ENCODE measurements at places on chromosomes 11 and 22.

DNA sequence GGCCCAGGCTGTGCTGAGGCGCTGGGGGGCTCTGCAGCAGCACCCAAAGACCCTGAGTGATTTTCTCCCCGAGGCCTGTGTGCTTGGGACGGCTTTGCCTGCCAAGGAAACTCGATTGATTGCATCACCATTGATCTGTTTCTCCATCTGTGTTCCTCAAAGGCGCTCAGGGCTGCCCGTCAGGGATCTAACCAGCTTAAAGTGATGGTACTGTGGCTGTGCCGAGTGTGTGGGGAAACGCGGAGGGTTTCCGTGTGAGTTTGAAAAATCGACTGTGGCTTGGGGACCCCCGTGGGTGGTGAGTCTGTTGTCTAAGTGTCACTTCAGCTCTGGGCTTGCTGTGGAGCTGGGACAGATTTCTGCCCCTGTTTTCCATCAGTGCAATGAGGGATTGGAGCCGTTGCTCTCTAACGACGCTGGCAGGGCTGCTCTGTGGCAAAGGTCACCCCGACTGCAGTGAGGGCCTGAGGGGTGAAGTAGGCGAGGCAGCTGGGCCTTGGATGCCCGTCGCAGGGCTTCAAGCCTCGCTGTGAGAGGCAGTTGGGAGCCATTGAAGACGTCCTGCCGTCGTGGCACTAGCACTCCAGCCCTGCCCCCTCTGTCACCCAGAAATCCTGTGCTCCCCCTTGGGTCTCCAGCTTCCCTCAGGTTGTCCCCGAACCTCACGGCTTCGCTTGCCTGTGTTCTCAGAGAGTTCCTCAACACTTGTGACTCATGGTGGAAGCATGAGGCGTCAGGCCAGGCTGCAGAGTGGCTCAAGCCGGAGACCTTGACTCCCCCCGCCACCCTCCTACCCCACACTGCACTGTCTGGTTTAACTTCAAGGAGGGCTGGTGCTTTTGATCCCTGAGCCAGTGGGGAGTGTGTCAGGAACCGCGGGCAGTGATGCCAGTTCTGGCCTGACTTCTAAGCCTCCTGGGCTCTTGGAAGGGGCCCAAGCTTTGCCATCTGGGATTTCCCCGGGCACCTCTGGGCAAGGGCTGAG lies 21.8 kb downstream of the CACNA1I start:
- H3K4me1 ChIP-seq, result peaks cover 10% of the 10 kb centered on the region
- no peaks in the 10 kb centered on the region for H3K36me3 ChIP-seq
- no peak for DNase-seq
- no peak overlapping the region for H3K27ac ChIP-seq

DNA sequence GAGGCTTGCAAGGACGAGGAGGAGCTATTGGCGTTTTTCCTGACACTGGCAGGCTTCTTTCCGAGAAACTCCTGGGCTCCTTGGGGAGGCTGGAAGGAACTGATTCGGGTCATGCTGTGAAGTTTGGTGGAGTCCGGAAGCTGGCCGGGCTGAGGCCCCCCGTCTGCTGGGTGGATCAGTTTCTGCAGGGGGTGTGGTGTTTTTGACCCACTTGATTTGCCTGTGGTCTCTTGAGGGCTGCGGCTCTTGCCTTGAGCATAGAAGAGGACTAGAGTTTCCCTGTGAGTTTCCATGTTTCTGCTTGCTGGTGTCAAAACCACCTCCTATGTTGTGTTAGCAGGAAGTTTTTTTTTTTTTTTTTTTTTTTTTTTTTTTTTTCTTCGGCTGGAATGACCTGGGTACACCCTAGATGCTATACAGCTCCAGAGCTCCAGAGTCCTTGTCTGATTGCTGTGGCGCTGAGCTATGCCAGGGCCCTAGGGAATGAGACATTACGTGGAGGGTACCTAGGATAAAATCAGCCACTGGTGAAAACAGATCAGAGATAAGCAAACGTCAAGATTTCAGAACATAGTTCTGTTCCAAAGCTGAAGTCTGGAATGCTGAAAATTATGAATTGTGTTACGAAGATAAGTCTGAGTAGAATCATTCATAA lies 728 bp downstream of the TBC1D22A start:
- H3K27me3 ChIP-seq, result no peaks in the 10 kb centered on the region
- peak overlapping the region; percentile 96 for H3K27ac ChIP-seq
- peaks cover 31% of the 10 kb centered on the region for H3K4me1 ChIP-seq
- peak; percentile 78 for DNase-seq
- H3K4me3 ChIP-seq, result peak overlapping the region; percentile 73
- no peaks in the 10 kb centered on the region for H3K36me3 ChIP-seq

- no peaks in the 10 kb centered on the region for H3K27me3 ChIP-seq
- H3K36me3 ChIP-seq, result no peaks in the 10 kb centered on the region
- no peak overlapping the region for H3K27ac ChIP-seq
- no peak for DNase-seq
Observed at GRCh38 chr11:87300640-87301380, 263.1 kb downstream of the TMEM135 start.

GRCh38 chr11:68373189-68373814 lies 60.9 kb downstream of the LRP5 start:
- H3K27ac ChIP-seq, result peak overlapping the region; percentile 73
- no peak for DNase-seq
- H3K36me3 ChIP-seq, result no peaks in the 10 kb centered on the region
- H3K27me3 ChIP-seq, result no peaks in the 10 kb centered on the region

DNA sequence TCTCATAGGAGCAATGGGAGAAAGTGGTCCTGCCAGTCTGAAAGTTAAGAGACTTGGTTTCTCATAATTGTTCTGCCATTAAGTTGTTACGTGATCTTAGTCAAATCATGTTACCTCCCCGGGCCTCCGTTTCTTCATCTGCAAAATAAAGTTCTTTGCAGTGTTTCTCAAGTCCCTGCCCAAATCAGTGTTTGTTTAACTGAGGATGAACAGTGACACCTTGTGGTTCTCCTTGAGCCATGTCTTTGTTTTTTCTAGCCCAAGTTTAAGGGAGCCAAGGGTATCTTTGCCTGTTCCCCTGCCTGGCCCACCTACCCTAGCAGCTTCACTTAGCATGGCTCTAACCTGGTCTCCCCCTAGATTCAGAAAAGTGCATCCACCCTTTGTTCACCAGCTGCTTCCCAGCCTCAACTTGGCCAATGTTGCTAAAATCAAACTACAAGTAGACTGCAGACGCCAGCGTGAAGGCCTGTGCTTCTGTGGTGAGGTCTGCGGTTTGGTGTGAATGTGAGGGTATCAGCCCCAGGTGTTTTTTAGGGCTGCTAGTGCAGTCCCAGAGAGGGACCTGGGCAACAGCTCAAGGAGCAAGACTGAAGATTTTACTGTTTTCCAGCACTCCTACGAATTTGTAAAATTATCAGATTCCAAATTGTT lies 35.5 kb downstream of the FZD4 start:
- H3K4me1 ChIP-seq, result peaks cover 17% of the 10 kb centered on the region
- no peaks in the 10 kb centered on the region for H3K27me3 ChIP-seq

GRCh38 chr11:89181111-89181510 lies 3.4 kb downstream of the TYR start:
- no peaks in the 10 kb centered on the region for H3K4me1 ChIP-seq
- no peak overlapping the region for H3K4me3 ChIP-seq
- H3K36me3 ChIP-seq, result no peaks in the 10 kb centered on the region
- no peak overlapping the region for H3K27ac ChIP-seq
- DNase-seq, result no peak
- H3K27me3 ChIP-seq, result no peaks in the 10 kb centered on the region

DNA sequence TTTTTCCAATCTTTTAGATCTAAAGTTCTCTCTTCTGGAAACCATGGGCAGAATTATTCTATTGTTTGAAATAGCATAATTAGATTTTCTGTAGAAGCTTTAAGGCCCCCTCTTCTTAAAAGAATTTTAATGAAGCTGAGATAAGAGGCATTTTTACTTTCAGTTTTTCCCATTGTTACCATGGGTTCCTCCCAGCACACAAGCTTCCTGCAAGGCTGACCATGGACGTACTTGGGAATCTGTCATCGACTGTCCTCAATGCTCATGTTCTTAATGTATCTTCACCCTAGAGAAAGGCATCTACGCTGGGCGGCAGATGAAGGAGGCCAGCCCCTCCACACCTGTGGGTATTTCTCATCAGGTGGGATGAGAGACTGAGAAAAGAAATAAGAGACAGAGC lies 11.1 kb downstream of the OR52K2 start:
- H3K4me1 ChIP-seq, result no peaks in the 10 kb centered on the region
- H3K27ac ChIP-seq, result no peak overlapping the region
- H3K36me3 ChIP-seq, result no peaks in the 10 kb centered on the region
- no peak overlapping the region for H3K4me3 ChIP-seq
- no peak for DNase-seq

DNA sequence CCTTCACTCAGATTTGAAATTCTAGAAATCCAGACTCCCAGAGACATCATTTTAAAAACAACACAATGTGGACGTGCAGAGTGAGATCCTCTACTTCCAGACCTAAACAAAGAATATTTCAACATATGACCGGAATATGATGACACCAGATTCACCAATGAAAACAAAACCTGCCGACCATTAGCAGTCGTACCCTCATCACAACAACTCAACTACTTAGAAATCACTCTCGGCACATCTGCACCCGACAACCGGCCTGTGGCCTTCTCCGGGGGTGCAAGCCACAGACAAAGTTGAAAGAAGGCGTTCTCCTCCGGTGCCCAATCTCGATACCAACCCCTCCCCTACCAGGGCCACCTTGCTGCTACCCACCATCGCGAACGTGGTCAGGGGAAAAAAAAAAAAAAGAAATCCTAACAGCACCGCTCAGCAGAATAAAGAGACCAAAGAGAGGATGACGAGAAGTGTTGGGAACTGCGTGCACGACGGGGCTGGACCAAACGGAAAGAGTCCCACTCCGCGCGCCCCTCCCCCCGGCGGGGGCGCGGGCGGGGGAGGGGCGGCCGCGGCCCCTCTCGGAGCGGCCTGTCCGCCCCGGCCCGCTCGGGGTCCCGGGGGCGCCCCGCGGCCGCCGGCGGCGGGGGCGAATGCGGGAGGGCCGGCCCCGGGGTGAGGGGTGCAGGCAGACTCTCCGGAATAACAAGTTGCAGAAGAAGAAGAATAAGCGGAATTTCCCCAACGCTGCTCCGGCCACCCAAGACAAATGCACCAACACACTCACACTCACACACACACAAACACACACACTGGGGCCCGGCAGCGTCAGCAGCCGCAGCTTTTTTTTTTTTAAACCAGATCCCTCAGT lies 1.7 kb downstream of the PHF21A start:
- H3K4me1 ChIP-seq, result peaks cover 43% of the 10 kb centered on the region
- no peaks in the 10 kb centered on the region for H3K36me3 ChIP-seq
- DNase-seq, result no peak
- H3K4me3 ChIP-seq, result peak overlapping the region; percentile 95
- no peaks in the 10 kb centered on the region for H3K27me3 ChIP-seq
- H3K27ac ChIP-seq, result peak overlapping the region; percentile 96

DNA sequence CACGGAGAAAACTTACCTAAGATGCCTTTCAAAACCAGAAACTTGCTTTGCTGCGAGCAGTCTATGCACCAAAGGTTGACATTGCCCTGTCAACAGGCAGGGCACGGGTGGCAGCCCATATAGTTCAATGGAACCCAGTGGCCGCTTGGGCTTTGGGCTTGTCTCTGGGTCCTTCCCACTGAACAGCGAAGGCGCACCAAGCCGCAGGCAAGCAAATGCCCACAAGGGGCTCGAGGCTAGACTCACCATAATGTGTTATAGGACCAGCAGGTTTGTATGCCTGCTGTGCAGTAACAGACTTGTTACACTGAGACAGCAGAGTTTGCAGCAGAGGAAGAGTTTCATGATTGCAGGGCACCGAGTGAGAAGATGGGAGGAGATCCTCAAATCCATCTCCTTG lies 20.3 kb downstream of the CLDN5 start:
- no peaks in the 10 kb centered on the region for H3K27me3 ChIP-seq
- no peaks in the 10 kb centered on the region for H3K36me3 ChIP-seq
- H3K4me3 ChIP-seq, result no peak overlapping the region
- no peaks in the 10 kb centered on the region for H3K4me1 ChIP-seq

DNA sequence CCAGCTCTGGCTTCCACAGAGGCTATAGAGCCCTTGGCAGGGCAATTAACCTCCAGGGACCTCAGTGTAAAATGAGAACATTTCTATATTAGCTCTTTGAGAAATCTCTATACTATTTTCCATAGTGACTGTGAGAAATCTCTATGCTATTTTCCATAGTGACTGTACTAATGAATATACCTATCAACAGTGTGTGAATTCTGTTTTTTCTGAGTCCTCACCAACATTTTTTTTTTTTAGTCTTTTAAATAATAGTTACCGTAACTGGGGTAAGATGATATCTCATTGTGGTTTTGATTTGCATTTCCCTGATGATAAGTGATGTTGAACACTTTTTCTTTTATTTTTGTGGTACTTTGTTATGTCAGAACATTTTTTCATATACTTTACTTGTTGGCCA lies 7.0 kb upstream of the MTNR1B start:
- H3K4me1 ChIP-seq, result peaks cover 3% of the 10 kb centered on the region
- DNase-seq, result no peak
- no peak overlapping the region for H3K27ac ChIP-seq
- no peaks in the 10 kb centered on the region for H3K36me3 ChIP-seq
- no peaks in the 10 kb centered on the region for H3K27me3 ChIP-seq

- no peak overlapping the region for H3K27ac ChIP-seq
- peaks cover 7% of the 10 kb centered on the region for H3K27me3 ChIP-seq
- H3K4me3 ChIP-seq, result no peak overlapping the region
- peak; percentile 40 for DNase-seq
- no peaks in the 10 kb centered on the region for H3K36me3 ChIP-seq
Observed at GRCh38 chr11:71305041-71305440, 52.7 kb upstream of the SHANK2 start.

DNA sequence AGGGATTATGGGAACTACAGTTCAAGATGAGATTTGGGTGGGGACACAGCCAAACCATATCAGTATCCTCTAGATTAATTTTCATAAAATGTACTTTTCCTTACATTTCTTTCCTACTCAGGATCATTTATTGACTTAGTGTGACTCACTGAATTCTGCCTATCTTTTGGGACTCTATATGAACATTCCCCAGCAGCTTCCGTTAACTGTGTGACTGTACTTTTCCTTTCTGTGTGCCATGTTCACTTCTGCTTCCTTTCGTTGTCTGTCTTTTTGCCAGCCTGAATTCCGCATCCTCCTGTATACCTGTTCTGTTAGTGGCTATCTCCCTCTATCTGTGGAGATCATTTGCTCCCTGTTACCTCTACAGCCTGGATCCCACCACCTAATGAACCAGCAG lies 48.8 kb downstream of the SPECC1L start:
- peaks cover 4% of the 10 kb centered on the region for H3K4me1 ChIP-seq
- no peak overlapping the region for H3K27ac ChIP-seq
- DNase-seq, result no peak
- no peaks in the 10 kb centered on the region for H3K27me3 ChIP-seq

DNA sequence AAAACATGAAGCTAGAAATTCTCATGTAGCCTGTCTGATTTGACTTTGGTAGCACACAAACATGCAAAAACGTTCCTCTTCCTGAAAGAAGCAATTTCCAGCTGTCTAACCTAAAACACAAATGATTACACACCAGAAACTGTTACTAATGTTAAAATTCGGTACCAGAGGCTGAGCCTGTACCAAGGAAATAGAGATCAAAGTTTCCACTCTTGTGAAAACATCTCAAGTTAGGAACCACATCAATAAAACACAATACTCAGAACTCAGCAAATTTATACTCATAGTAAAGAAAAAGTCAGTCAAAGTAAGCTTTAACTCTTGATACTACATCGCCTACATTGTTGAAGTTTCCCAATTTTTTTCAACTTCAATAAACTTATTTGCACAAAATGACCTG lies 107.8 kb downstream of the FCHSD2 start:
- no peaks in the 10 kb centered on the region for H3K27me3 ChIP-seq
- no peak for DNase-seq
- H3K27ac ChIP-seq, result no peak overlapping the region
